ENCODE measurements at places on chromosomes 13 and 19. TPM values are rescaled to one million over a fixed set of nuclear protein-coding genes. Genes with fewer than 3 reads are reported as not detected.

EDNRB gene
- 18.5 TPM for total RNA-seq

RAB3D gene
- 18.2 TPM for total RNA-seq

SIGLEC8 gene
- 0.63 TPM for total RNA-seq

CGB8 gene
- not detected for total RNA-seq

USF2 gene
- total RNA-seq = 61.0 TPM

IGLON5 gene
- total RNA-seq = 7.8 TPM

ATXN8OS gene
- 2.2 TPM for total RNA-seq

GARIN5A gene
- 1.3 TPM for total RNA-seq

JSRP1 gene
- not detected for total RNA-seq

UCHL3 gene
- total RNA-seq = 29.1 TPM

TRPC4 gene
- total RNA-seq = 30.0 TPM

TNFAIP8L1 gene
- total RNA-seq = 6.9 TPM

LYPD3 gene
- not detected for total RNA-seq

SPTBN4 gene
- 42.6 TPM for total RNA-seq

TLE2 gene
- total RNA-seq = 11.3 TPM

SLC1A6 gene
- 47.6 TPM for total RNA-seq

PBX4 gene
- 19.4 TPM for total RNA-seq

ZNF726 gene
- 17.2 TPM for total RNA-seq

RXFP2 gene
- not detected for total RNA-seq

FREM2 gene
- 3.8 TPM for total RNA-seq

ZNF284 gene
- 10.3 TPM for total RNA-seq

CCL25 gene
- not detected for total RNA-seq

RFPL4AL1 gene
- not detected for total RNA-seq

ZNF285 gene
- total RNA-seq = 42.6 TPM

ACP5 gene
- total RNA-seq = not detected

SULT2B1 gene
- total RNA-seq = not detected

APOC1 gene
- 0.94 TPM for total RNA-seq

FGF21 gene
- not detected for total RNA-seq

CLDN10 gene
- total RNA-seq = 2.5 TPM

APOC4 gene
- not detected for total RNA-seq

CD37 gene
- 0.94 TPM for total RNA-seq

CNMD gene
- total RNA-seq = 1.6 TPM

GPR42 gene
- not detected for total RNA-seq

RFPL4A gene
- total RNA-seq = not detected

PROZ gene
- not detected for total RNA-seq

HAUS5 gene
- 7.5 TPM for total RNA-seq
